Hindlimb muscle (tissue), 1 donor: ENCODE measurements at places on chromosomes 2 and 18. TPM values are rescaled to one million over a fixed set of nuclear protein-coding genes. Genes with fewer than 3 reads are reported as not detected.
A peak's percentile ranks its signal among the peaks of the same experiment; 100 is the strongest.

- DNase-seq, result no peak
Measured at GRCh38 chr18:61900504-61901281, 7.9 kb upstream of the RNF152 start.

GRCh38 chr18:74916773-74917393 is 292.1 kb downstream of the PTGR3 start:
- no peak for DNase-seq

- peak; percentile 7 for DNase-seq
Measured at GRCh38 chr2:152762202-152762601, 43.8 kb downstream of the ARL6IP6 start.

ITGB1BP1 gene
- polyA plus RNA-seq, result 55.9 TPM

GRCh38 chr18:23765931-23766330 is 76.7 kb downstream of the LAMA3 start:
- DNase-seq, result no peak

EGR4 gene
- not detected for polyA plus RNA-seq
